NCI-H146 (cell line): ENCODE measurements at places on chromosomes 11 and 22.

DNA sequence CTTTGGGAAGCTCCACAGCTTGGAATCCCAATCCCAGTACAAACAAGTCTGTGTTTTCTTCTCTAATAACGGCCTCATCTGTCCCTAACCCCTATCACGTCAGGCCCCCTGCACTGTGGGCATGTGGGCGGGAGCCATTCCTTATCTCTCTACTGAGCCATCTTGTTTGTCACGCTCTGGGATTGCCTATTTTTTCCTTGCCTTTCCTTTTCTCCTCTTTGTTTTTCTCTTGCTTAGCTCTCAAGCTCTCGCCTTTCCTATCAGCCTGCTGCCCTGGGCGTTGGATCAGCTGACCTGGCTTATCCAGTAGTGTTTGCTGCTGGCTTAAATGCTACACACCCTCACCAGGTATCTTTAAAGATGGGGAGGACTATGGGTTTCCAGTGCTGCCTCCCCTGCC is 35.8 kb downstream of the ARHGAP1 start:
- no peak for DNase-seq

DNA sequence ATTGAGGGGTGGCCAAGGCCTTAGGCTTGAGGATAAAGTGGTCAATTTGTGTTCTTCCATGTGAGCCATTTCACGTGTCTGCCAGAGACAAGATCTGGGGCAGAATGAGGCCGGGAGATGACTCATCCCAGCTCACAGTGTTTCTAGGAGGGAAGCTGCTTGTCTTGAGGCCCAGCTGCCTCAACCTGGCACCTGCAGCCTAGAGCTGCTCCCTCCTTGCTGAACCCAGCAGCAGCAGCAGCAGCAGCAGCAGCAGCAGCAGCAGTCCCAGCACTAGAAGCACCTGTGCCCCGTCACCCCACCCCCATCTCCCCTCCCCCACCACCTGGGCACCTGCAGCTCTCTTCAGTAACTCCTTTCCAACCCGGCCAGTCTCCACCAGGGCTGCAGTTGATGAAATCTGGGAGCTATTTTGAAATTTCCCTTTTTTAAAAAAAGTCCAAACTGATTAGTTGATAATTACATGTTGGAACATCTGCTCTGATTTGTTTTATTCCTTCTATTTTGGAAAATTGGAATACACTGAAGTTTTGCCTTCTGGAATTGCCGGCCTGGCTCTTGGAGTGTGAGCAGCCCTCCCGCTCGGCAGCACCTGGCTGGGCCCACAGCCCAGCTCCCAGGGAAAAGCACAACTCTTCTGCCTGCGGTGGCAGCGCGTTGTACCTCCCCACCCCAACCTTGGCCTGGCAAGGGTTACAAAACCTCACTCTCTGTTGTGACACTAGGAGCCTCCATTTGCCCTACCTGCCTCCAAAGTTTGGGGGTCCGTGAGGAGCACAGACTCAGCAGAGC is 143.5 kb downstream of the NXPE2 start:
- peak; percentile 69 for DNase-seq

- DNase-seq = no peak
These were observed 21.6 kb upstream of the EP300 start for GRCh38 chr22:41070665-41071331.

DNA sequence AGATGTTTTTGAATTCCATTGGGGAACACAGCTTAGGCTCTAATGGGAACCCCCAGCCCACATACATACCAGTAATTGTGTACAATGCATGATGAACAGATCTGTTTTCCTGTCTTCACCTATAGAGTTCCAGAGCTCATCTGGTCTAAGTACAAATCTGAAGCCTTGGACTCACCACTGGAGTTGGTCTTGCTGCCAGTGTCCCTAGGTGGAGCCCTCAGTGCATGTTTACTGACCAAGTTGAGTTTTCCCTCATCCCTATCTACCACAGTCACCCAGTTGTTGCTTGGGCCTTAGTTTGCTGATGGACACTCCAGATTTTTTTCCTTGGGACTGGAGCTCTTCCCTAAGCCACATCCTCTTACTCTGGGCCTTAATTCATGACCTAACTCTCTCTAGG is 159.2 kb upstream of the DDI1 start:
- no peak for DNase-seq

GRCh38 chr22:44071781-44072326 is 47.8 kb downstream of the PARVB start:
- DNase-seq = no peak

GRCh38 chr11:2569321-2569721 is 124.5 kb downstream of the KCNQ1 start:
- DNase-seq = no peak
